A172 (cell line): ENCODE measurements at places on chromosomes 16 and 17.

DNA sequence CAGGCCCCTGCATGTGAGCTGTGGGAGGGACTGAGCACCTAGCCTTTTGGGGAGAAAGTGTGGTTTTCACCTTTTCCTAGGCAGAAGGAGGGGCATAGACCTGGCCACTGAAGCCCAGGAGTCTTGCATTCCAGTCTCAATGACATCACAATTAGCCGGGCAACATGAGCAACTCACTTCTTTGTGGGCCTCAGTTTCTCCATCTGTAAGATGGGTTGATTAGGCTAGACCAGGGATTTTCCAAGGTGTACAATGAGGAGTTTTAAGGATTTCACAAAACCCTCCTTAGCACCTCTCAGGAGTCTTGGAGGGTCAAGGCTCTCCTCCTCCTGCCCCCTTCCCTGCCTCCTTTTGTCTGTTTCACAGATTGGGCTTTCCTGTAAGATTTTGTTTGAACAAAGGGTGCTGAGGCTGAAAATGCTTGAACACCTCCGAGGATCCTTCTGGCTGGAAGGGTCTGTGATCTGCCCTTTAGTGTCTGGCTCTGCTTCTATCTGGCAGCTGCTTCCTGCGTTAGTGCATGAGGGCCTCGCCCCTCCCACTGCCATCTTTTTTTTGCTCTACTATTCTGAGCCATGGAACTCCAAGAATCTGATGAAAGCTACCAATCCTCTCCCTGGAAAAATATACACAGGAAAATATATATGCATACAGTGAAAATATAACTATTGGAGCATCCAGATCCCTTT lies 52.4 kb upstream of the ETV4 start:
- no peak for DNase-seq

DNA sequence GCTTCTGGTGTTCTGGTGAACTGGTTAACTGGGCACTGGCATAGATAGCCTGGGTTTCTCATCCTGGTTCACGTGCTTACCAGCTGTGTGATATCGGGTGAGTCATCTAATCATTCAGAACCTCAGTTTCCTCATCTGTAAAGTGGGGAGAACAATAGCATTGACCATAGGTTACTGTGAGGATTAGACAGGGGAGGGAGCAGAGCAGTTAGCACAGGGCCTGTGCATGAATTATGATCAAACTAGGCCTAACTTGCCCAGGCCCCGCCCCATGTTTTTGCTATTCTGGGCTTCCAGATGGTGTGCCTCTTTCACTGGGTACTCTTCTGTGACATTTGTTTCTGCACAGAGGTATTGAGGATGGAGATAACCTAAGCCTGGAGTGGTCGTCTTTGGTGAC lies 4.6 kb upstream of the KLHL36 start:
- no peak for DNase-seq

- peak; percentile 76 for DNase-seq
Measured at GRCh38 chr17:37671824-37672547, 28.7 kb upstream of the DDX52 start.

- DNase-seq: no peak
Measured at GRCh38 chr16:85064186-85064585, 36.6 kb downstream of the KIAA0513 start.

GRCh38 chr16:30565526-30565925 lies 6.0 kb downstream of the ZNF688 start:
- no peak for DNase-seq

- DNase-seq: no peak
Measured at GRCh38 chr17:59094861-59095530, 11.7 kb downstream of the TRIM37 start.

DNA sequence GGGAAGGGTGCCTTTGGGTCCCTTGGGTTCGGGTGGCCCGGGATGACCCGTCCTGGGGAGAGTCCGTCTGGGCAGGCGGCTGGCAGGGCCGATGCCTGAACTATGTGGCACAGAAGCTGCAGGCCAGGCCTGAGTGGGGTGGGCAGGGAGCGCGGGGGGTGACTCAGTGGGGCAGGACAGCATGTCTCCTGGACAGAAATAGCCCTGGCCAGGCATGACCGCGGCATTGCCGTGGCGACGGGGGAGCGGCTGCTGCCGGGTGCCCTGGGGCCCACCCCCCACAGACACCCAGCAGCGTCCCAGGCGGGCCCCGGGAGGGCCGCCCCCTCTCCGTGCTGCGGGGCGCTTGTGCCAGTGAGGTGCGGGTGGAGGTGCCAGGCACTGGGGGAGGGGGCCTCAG lies 1.8 kb upstream of the C1QTNF8 start:
- DNase-seq: peak; percentile 71

GRCh38 chr17:16488186-16488967 lies 3.6 kb downstream of the LRRC75A start:
- DNase-seq: no peak

DNA sequence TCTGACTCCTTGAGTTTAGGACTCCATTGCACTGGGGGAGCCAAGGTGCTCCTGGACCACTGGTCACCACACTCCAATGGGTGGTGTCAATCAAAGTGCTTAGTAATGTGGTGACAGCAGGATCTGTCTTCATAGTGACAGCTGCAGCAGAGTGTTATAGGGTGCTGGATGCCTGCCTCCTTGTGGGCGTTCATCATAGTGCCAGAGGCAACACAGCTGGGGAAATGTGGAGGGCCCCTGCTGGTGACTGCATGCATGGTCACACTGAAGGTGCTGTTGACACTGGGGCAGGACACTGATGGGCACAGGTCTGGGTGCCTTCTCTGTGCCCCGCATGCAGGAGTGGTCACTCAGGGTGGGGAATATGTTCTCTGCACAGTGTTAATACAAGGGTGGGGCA lies 177.5 kb upstream of the CDH8 start:
- DNase-seq: no peak

DNA sequence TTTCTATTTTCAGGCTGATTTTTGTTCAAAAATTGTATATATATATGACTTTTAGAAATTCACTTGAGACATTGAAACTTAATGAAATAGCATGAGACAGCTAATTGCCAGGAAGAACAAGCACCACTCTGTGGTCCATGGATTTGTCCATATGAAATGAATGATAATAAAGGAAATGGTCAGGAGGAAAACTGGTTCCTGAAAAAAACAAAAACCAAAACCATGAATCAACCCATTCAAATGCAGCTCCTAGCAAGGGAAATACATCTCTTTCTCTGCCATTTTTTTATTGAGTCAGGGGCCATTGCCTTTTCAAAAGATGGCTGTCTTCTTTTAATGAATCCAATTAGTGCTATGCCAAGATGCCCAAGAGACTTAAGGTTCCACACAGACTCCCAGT lies 230.7 kb downstream of the SLC39A11 start:
- DNase-seq: no peak

DNA sequence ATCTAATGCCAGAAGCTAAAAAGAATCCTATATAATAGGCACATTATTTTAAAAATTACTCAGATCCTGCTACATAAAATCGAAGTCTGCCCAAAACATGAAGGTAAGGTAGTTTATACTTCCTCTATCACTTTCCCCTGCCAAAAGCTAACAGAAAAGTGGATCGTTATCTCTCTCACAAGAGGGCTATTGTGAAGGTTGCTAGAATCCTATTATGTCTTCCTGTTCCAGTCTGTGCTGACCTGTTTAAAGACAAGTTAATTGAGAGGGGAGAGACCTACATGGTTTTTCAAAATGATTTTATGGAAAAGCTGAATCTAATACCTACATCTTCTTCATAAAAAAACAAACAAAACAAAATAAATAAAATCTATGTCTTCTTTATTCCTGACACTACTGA lies 1410.9 kb upstream of the CDH8 start:
- no peak for DNase-seq

GRCh38 chr16:11032000-11032921 lies 87.9 kb downstream of the CLEC16A start:
- DNase-seq: no peak

DNA sequence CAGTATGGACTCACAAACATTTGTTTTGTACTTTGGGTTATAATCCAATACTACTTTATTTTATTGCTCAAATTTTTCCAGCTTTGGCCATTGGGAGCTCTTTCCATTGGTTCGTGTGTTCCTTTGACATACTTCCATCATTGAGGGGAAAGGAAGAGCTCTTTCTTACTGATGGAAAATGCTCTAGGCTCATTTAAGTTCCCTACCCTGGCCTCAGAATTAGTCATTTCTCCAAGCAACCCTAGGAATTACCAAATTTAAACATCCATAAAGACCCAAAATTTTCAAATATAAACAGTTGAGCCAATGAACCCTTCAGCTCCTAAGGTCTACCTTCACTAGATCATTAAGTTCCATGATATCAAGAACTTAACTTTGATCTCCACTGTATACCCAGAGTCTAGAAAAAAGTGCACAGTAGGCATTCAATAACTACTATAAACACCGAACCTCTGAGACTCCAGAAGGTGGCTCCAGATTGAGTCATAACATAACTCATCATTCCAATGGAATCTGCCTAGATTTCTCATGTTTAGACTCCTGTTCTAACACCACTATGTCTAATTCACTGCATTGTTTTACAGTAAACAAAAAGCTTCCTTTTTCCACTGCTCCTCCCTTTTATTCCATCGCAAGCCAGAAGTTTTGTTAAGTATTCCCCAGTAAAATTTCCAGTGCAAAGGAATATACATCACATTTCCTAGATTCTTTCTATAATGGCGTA lies 39.0 kb downstream of the SMURF2 start:
- DNase-seq: peak; percentile 93

- DNase-seq: no peak
Measured at GRCh38 chr16:57959121-57959520, 11.8 kb downstream of the CNGB1 start.
